ENCODE measurements at places on chromosomes 4 and X. TPM values are rescaled to one million over a fixed set of nuclear protein-coding genes. Genes with fewer than 3 reads are reported as not detected.

AGTR2 gene
- not detected for total RNA-seq

RTL5 gene
- total RNA-seq: 1.1 TPM

SLC9B2 gene
- total RNA-seq: 27.6 TPM

ZNF732 gene
- total RNA-seq: 0.37 TPM

FATE1 gene
- not detected for total RNA-seq

AP1S2 gene
- 17.6 TPM for total RNA-seq

TAF7L gene
- 0.37 TPM for total RNA-seq

STBD1 gene
- 2.0 TPM for total RNA-seq

DUX4 gene
- not detected for total RNA-seq

TMSB4X gene
- total RNA-seq: 3,331 TPM

CFP gene
- total RNA-seq: 0.37 TPM

TEX11 gene
- total RNA-seq: not detected

ZC4H2 gene
- total RNA-seq: 4.3 TPM

CC2D2A gene
- 24.6 TPM for total RNA-seq

NPY2R gene
- total RNA-seq: under 0.01 TPM

DGAT2L6 gene
- total RNA-seq: not detected

LDB2 gene
- total RNA-seq: 5.1 TPM

OPRPN gene
- not detected for total RNA-seq

HTATSF1 gene
- total RNA-seq: 23.9 TPM

FAM9B gene
- total RNA-seq: not detected

STK32B gene
- 3.7 TPM for total RNA-seq

MAGEB17 gene
- not detected for total RNA-seq

WWC2 gene
- 13.6 TPM for total RNA-seq

EGF gene
- 0.73 TPM for total RNA-seq

EXOC1L gene
- not detected for total RNA-seq

C4orf50 gene
- not detected for total RNA-seq

PF4V1 gene
- not detected for total RNA-seq

TMSB15A gene
- 1.4 TPM for total RNA-seq

BMPR1B gene
- total RNA-seq: 7.7 TPM

CPZ gene
- total RNA-seq: 2.0 TPM

GAGE12F gene
- not detected for total RNA-seq

CHIC1 gene
- total RNA-seq: 7.8 TPM

USP17L26 gene
- not detected for total RNA-seq

NDP gene
- total RNA-seq: 2.2 TPM

GLOD5 gene
- not detected for total RNA-seq

SASH3 gene
- total RNA-seq: not detected

DIPK2B gene
- total RNA-seq: not detected

Measured in subcutaneous preadipocyte (primary cell).